ENCODE measurements at places on chromosomes 4 and X.

- no peak for DNase-seq
Measured at GRCh38 chrX:128365492-128365891, 313.3 kb upstream of the ACTRT1 start.

DNA sequence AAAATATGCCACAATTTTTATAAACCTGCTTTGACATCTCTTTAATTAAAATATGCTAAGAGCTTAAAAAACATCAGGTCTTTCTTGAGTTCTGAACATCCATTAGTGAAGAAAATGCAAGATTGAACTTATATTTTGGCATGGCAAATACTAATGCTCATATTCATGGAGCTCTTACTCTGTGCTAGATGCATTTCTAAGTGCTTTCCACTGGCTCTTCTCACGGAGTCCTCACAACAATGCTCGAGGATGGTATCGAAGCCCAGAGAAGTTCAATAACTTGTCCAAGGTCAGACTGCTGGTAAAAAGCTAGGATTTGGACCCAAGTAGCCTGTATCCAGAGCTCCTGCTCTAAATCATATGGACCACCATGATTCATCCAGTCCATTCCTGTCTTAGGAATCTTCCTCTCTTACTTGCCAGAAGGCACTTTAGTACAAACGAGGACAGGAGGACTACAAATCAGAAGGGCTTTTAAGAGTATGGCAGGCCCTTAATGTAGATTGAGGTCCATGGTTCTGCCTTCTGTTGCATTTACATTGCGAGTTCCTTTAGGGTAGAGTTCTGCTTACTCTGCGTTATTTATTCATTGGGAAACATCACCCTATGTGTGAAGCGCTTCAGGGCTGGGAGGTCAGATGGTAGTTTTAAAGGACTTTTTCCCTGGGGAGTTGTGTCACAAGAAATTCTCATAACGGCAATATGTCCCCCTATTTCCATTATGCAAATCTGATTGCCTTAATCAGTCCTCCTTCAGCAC, 199.2 kb downstream of the RASL11B start:
- DNase-seq = no peak

DNA sequence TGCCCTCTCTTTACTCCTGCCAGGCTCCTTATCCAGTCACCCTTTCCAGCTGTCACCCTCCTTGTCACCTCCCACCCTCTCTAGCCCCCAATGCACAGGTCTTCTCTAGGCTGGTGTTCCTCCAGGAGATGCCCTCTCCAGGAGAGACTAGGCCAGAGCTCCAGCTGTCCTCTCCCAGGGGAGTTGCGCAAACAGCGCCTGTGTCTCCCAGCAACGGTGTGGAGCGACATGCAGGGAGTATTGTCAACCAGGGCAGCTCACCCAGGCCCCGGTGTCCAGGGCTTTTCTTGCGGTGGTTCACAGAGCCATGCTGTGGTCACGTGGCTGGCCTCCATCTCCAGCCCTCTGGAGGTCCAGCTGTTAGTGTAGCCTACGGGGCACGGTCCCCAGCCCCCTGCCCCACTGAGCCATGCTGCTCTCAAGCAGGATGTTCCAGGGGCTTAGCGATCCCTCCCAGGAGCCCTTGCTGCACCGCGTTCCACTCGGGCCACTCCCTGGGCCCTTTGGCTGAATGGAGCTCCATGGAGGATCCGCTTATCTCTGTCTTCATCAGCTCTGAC, 34.8 kb downstream of the CCNQ start:
- no peak for DNase-seq

- DNase-seq = no peak
Measured at GRCh38 chrX:45602151-45602550, 401.5 kb upstream of the DIPK2B start.

DNA sequence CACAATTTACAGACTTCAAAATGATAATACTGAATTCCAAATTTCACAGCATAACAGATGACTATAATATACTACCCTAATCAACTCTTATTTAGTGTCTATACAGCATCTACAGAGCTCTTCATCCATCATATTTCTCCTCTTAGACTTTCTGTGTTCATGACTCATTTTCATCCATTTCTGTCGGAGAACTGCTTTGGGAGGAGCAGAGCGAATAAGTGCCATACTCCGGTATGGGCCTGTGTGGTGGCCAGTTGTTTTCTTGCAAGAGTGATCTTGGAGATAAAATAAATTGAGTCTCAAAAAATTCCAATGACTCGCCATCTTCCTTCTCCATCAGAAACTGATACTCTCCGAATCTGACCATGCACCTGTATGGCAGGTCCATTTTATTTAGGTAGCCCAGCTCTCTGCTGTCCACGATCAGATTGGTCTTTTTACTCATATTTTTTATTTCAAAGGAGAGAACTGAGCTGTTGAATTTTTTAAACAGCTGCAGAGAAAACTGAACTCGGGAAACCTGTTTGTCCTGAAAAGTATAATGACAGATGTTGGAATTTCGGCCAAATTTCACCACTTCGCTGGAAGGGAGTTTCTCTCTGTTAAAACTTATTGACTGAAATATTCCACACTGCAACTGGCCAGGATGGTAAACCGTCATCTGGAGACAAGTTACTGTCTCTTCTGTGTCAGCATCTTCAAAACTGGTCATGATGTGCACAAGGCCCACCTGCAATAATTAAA, 7.8 kb downstream of the TIFA start:
- no peak for DNase-seq

- DNase-seq = no peak
Measured at GRCh38 chr4:21819086-21819485, 129.5 kb downstream of the KCNIP4 start.

DNA sequence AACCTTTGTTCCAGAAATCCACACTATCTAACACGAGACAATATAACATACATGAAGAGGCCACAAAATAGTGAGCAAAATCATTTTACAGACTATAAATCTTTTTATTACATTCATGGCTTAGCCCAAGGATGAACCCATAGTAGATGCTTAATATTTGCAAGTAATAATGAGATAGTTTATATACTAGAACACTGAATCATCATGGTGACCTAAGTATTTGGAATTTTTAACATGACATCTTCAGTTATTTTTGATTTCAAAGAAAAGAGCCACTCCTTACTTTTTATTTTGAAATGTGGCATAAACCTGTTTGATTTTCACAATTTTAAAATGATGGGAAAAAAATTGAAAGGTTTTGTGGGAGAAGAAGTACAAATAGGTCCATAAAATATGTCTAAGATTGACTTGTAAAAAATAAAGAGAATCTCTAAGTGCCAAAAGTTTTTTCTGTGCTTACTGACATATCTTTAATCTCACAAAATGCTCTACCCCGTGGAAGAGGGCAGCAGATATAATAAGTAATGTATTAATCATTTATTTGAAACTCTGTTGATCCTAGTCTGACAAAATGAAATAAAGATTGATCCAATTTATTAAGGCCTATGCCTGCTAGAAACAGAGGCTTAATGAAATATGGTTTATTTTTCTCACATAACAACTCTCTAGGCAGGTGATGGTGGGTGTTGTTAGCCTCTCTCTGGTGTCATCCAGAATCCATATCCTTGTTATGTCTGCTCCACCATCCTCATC, 224.5 kb upstream of the CENPE start:
- no peak for DNase-seq

GRCh38 chr4:90001023-90001422, 106.4 kb downstream of the MMRN1 start:
- no peak for DNase-seq

- DNase-seq = no peak
Measured at GRCh38 chr4:124105212-124105611, 607.3 kb downstream of the ANKRD50 start.

DNA sequence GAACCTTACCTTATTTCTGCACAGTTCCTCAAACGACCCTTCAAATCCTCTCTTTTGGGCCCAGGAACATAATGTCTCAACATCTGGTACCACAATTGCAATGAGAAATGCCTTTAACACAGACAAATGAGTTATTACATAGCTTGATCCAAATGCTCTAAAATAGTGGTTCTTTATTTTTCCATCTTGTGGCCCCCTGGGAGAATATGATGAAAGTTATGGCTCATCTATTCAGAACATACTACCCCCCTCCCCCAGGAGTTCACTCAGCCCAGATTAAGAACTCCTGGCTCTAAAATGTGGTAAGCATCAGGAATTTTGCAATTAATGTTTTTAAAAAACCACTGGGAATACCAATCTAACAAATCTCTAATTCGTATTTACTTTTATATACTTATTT, 23.9 kb upstream of the CENPU start:
- no peak for DNase-seq

GRCh38 chrX:110045421-110045820, 42.5 kb downstream of the TMEM164 start:
- DNase-seq = no peak

GRCh38 chrX:68440940-68441339, 7.6 kb upstream of the OPHN1 start:
- no peak for DNase-seq

GRCh38 chr4:23163647-23164436, 471.1 kb downstream of the GBA3 start:
- DNase-seq = no peak

DNA sequence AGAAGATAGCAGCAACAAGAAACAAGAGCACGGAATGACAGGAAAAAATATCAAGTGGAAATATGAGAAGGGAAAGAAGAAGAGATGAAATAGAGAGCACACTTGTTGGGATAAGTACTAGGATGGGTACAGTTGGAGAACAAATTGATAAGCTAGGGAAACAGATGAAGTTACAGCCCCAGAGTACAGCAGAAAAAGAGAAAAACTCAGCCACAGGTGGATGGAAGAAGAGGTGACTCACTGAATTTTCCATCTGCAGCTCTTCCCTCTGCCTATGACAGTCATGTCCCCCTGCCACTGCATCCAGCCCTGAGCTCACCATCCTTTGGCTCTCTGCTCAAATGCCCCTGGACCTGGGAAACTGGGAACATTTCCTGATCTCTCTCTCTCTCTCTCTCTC, 209.0 kb downstream of the BCOR start:
- DNase-seq = no peak

GRCh38 chr4:11166606-11167005, 262.1 kb downstream of the HS3ST1 start:
- no peak for DNase-seq

GRCh38 chrX:4638036-4638435, 924.6 kb upstream of the PRKX start:
- no peak for DNase-seq

DNA sequence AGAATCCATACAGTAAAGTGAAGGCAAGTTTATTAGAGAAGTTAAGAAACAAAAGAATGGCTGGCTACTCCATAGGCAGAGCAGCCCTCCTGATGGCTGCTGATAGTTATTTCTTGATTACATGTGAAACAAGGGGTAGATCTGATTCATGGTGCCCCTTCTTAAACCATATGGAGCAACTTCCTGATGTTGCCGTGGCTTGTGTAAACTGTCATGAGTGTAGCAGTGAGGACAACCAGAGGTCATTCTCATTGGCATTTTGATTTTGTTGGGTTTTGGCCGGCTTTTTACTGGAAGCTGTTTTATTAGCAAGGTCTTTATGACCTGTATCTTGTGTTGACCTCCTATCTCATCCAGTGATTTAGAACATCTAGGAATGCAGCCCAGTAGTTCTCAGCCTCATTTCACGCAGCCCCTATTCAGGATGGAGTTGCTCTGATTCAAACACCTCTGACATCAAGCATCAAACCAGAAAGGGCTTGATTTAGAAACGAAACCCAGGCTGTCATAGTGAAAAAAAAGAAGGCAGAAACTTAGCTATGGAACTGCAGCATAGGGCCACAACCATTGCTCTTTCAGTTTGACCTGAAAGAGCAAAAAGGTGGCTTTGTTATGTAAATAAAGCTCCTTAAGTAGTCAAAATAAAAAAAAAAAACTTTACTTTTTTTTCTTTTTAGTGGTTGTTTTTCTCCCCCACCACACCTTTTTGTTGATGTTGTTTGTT, 37.8 kb downstream of the SPCS3 start:
- no peak for DNase-seq

GRCh38 chr4:158644356-158644755, 27.3 kb downstream of the C4orf46 start:
- no peak for DNase-seq

- DNase-seq = no peak
Measured at GRCh38 chr4:1208970-1209704, 36.8 kb upstream of the SPON2 start.
